ENCODE measurements at places on chromosomes 11 and 22.

DNA sequence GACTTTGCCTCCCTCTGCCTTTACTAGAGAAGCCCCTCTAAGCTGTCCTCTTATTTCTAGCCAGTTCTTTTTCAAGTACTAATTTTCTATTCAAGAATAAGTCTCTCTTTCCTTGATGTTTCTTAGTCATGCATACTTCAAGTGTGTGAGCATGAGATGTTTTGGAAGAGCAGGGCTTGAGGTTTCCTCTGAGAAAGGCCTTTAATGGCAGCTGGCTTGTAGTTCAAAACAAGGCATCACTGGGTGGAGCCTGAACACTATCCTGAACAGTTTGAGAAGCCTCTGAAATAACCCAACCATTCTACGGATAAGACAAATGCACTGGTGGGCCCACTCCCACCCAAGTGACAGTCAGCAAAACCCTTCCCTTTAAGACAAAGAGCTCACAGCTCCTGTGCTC is 37.6 kb downstream of the CLDN25 start:
- no peak for DNase-seq

- peak; percentile 97 for DNase-seq
These were observed 13.1 kb downstream of the EEF1G start for GRCh38 chr11:62560566-62561103.

- no peak for DNase-seq
These were observed 14.8 kb downstream of the TAB1 start for GRCh38 chr22:39414377-39414776.

- DNase-seq: peak; percentile 80
These were observed 133.7 kb upstream of the FIBIN start for GRCh38 chr11:26860091-26860780.

- no peak for DNase-seq
These were observed 186.9 kb upstream of the NAV2 start for GRCh38 chr11:19525714-19526113.

DNA sequence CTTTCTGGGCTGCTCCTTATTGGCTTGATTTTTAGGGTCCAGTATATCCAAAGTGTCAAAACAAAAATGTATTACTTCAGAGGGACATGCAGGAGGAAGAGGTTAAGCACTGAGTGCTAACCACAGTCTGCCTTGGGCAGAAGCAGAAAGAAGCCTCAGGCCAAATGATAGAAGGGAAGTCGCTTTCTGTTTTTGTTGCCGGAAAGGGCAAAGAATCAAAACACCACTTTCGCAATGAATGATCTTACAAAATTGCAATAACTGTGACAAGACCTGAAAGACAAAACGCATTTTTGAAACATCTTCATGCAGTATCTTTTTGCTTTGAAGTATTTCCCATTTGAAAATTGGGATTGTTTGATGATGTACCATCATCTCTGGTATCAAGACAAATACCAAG is 70.1 kb upstream of the PICALM start:
- DNase-seq: no peak

GRCh38 chr11:127474766-127475165 is 474.2 kb upstream of the KIRREL3 start:
- no peak for DNase-seq

DNA sequence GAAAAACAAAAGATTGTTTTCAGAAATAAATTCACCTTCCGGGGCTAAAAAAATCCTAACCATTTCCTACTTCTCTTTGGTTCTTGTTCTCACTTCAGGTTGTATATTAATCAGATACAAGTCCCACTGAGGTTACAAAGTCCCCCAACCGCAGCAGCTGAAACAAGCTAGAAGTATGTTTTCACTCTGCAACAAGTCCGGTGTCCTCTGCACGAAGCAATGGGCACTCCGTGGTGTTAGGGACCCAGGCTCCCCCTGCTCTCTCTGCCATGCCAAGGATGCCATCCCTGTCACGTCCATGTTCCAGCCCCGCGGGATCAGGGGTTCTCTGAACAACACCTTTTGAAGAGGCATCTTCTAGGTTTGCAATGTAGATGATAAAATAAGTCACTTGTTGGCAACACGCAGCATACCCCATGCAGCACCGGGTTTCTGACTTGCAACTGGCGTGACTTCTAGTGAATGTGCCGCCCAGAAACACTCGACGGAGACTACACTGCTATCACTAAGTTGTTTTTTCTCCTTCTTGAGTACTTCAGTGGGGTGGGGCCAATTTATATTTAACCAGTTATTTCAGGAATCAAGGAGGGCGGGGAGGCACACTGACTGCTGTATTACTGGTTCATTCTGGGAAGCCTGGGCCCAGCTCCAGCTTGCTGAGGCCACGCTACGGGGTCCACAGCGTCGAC is 25.4 kb upstream of the GSTP1 start:
- no peak for DNase-seq

DNA sequence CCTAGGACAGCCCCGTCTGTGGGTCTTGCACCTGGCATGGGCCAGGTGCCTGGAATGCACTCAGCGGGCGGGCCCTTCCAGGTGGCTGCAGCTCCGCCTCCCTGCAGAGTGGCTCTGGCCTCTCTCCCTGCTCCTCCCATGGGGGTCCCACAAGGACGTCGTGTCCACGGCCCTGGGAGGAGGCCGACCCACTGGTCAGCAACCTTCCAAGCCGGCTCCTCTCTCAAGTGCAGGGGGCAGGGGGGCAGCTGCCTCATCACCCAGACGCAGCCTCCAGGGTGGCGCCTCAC is 41.9 kb downstream of the CERK start:
- DNase-seq: no peak

- DNase-seq: no peak
These were observed 380.0 kb upstream of the B3GAT1 start for GRCh38 chr11:134792044-134792443.

DNA sequence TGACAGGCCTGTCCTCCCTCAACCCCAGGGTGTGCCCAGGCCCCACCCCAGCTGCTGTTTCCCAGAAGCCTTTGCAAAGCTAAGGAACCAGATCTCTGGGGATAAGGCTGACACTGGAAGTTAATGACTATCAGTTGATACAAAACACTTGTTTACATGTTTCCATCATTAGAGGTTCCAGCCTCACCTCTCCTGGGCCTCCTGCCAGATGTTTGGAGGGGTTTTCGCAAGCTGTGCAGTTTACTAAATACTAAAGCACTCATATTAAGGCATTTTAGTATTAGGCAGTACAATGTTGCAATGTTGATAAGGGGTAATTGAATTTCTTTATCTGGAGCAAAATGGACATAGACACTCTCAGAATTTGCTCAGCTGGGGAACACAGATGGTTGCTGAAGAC is 218.7 kb downstream of the INSC start:
- no peak for DNase-seq

GRCh38 chr11:122176651-122177050 is 60.6 kb upstream of the BLID start:
- DNase-seq: peak; percentile 45

GRCh38 chr11:100823360-100823759 is 136.3 kb downstream of the ARHGAP42 start:
- peak; percentile 75 for DNase-seq

GRCh38 chr11:85685820-85686459 is at the start of gene CCDC89:
Gene CCDC89 (minus strand): TSS chr11:85686195. CDS start chr11:85686130, 65 bp downstream.
- peak; percentile 96 for DNase-seq

DNA sequence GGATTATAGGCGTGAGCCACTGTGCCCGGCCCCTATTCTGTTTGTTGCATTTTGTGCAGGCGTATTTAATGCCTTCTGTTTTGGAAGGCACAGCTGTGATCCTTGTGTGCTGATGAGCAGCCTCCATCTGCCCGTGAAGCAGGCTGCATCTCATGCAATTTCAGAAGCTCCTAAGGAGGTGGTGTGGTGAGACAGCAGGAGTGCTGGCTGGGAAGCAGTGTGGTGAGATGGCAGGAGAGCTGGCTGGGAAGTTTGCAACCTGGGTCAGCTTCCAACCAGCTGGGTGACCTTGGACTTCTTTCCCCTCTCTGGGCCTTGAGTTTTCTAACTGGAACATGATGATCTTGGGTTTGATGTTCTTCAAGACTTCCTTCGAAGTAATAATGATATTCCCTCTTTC is 525.1 kb downstream of the TBC1D22A start:
- no peak for DNase-seq

- no peak for DNase-seq
These were observed 5.2 kb downstream of the TP53AIP1 start for GRCh38 chr11:128937480-128937879.

DNA sequence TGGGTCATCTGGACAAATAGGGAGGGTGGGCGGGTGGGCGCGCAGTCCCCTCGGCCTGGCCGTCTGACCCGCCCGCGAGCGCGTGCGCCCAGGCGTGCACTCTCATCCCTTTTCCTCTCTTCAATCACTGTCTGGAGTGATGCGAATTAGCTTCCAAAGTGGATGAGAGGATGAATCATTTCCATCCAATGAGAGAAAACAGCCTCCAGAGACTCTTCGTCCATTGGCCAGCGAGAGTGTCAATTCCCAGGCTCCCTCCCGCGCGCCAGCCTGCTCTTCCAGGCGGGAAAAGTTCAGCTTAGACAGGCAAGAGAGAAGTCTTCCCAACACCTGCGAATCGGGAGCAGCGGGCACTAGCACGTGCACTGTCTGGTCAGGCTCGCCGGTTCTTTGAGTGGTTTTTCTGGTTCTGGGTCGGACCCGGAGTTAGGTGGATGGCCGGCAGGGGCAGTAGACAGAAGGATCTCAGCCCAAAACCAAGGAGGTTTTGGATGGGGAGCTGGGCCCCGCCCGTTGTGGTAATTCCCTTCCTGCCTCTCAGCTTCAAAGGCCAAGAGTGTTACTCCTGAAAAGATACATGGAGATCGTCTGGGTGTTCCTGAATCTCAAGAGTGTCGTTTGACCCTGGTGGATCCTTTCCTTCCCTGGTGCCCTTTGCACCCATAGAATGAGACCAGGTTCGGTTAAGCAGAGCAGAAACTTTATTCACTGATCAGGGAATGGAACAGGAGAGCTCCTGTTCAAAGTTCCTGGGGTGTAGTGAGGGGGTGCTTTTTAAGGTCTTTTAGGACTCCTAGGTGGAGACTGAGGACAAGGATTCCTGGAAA is 33.4 kb upstream of the GLYATL1 start:
- peak; percentile 95 for DNase-seq

DNA sequence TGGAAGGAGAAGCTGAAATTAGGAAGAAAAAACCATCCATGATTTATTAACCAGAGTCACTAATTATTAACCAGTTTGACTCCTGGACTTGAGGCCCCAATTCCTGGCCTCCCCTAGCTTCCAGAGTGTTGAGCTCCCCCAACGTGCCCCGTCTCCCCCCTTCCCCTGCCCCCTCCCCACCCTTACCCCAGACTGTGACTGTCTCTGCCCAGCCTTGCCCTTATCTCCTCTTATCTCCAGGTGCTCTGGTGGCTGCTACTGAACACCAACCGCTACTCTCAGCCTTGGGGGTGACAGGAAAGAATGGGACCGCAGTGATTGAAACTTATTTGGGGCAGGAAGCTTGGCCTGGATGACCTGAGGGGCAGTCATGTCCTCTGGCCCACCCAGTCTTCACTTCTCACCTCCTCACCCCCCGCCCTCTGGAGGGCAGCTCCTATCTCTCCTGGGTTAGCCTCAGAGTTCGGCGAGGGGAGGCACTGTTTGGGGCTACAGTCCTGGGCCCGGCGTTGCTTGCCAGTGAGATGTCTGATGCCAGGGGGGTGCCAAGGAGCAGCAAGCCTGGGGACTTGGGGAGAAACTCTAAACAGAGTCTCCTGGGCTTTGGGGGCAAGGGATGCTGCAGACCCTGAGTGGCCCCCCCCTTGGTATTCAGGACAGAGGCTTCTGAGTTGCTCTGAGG is 15.5 kb downstream of the NECTIN1 start:
- DNase-seq: no peak

GRCh38 chr11:46335271-46335670 is 12.0 kb upstream of the DGKZ start:
- DNase-seq: no peak

- DNase-seq: no peak
These were observed 79.3 kb downstream of the DSCAML1 start for GRCh38 chr11:117717485-117718314.

GRCh38 chr11:16764888-16765287 is 26.4 kb downstream of the C11orf58 start:
- no peak for DNase-seq

GRCh38 chr11:102268985-102269470 is 48.3 kb upstream of the BIRC3 start:
- no peak for DNase-seq

- no peak for DNase-seq
These were observed 862 bp downstream of the GGA1 start for GRCh38 chr22:37609240-37610152.

DNA sequence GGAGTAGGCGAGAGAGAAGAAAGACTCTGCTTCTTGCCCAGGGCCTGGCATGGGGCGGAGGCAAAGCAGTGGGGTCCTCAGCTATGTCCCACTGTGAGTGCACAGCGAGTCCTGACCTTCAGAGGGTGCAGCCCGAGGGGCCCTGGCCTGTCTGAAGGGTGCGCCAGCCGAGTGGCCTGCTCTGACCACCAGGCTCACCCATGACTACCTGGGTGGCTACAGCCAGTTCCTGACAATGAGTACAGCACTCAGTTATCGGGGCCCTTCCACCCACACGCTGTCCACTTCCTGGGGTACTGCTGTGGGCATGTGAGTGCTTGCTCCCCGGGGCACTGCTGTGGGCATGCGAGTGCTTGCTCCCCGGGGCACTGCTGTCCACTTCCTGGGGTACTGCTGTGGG is 74.1 kb upstream of the B3GAT1 start:
- no peak for DNase-seq

DNA sequence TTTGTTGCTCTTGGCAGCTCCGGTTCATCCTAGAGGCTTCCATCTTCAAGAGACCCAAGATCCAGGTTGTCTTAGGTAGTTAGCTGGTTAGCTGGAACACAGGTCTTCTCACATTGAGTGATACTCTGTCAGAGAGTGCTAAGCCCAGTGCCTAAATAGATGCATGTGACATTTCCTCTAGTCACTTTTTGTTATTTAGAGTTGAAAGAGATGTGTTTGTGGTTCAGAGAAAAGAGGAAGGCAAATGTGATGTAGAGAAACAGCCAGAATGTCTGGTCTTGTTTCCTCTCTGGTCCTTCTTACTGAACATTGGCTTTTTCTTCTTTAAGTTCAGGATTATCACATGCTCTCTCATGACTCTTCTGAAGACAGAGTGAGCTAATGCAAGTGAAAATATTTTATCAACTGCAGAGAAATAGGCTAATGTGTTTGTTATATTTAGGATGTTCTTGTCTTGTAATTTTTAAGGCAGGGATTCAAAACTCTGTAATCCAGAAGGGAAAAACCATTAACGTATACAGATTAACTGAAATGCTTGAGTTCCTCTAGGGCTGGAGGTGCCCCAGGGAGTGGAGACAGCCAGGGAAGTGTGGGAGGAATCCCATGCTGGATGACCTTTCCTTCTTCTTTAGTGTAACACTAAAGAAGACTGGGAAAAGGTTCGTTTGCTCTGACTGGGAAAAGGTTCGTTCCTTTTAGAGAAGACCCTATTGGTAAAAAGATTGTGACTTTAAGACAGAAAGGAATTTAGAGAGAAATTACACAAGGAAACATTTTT is 75.4 kb downstream of the SWAP70 start:
- DNase-seq: no peak

DNA sequence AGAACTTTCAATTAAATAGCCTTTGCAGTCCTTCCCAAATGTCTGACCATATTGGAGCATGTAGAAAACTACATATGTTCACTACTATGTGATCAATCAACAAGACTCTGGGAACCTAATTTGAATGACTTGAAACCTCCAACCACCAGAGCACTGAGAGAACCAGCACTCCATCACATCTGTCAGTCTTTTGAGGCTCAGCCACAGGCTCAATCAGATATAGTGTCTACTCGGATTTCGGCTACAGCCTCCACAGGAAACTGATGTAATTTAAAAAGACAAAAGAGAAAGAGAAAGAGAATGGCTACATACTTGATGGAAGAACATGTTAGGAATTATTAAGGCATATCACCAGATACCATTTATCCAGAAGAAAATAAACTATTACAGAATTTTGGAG is 859.0 kb downstream of the FAM181B start:
- no peak for DNase-seq

All from fibroblast of skin of abdomen (primary cell).